ENCODE measurements at places on chromosomes 2 and 18.

- DNase-seq = no peak
These were observed 60.8 kb downstream of the EML4 start for GRCh38 chr2:42229949-42230348.

DNA sequence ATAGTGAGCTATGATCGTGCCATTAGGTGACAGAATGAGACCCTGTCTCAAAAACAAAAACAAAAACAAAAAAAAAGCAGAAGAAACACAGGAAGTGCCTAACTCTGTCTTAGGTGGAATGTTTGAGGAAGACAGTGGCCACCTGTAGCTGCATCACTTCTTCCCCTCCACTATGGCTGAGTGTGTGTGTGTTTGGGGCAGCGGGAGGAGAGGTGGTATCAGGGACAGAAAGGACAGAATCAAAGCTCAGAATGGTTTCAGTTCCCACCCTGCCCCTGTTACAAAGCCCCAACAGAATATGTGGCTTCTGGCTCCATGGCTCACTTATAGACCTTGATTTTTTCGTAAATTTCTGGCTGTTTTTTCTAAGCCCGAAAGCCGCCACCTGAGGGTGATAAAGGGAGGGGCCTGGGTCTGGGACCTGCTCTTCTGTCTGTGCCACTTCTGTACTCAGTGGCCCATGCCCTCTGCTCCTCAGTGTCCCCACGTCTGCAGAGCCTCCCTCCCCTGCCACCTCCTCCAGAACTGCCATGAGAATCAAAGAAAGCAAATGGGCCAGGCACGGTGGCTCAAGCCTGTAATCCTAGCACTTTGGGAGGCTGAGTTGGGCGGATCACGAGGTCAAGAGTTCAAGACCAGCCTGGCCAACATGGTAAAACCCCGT lies 27.4 kb downstream of the SERTAD2 start:
- no peak for DNase-seq

DNA sequence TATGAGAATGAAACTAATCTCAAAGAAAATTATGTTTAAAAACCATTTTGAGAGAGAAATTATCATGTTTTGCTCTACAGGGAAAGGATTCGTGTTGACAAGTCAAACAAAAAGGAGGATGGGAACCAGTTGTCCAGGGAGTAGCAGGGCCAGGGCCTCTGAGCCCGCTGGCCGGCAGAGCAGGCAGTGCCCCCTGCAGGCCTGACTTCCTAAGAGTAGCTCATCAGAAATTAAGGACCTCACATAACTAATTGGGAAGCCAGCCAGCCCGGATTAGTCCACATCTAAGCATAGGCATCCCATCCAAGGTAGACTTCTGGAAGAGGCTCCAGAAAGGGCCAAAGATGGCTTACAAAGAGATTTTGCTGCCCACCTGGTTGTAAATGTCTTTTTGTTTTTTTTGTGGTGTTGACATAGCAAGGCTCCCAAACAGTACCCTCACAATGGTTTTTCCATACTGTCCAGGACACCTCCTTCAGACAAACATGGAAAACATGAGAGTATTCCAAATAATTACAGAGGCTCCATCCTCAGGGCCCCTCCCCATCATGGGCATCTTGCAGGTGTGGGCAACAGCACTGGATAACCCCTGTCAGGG lies 241.2 kb upstream of the TANK start:
- DNase-seq = no peak

GRCh38 chr2:9694661-9695234 lies 64.0 kb upstream of the YWHAQ start:
- DNase-seq = no peak

DNA sequence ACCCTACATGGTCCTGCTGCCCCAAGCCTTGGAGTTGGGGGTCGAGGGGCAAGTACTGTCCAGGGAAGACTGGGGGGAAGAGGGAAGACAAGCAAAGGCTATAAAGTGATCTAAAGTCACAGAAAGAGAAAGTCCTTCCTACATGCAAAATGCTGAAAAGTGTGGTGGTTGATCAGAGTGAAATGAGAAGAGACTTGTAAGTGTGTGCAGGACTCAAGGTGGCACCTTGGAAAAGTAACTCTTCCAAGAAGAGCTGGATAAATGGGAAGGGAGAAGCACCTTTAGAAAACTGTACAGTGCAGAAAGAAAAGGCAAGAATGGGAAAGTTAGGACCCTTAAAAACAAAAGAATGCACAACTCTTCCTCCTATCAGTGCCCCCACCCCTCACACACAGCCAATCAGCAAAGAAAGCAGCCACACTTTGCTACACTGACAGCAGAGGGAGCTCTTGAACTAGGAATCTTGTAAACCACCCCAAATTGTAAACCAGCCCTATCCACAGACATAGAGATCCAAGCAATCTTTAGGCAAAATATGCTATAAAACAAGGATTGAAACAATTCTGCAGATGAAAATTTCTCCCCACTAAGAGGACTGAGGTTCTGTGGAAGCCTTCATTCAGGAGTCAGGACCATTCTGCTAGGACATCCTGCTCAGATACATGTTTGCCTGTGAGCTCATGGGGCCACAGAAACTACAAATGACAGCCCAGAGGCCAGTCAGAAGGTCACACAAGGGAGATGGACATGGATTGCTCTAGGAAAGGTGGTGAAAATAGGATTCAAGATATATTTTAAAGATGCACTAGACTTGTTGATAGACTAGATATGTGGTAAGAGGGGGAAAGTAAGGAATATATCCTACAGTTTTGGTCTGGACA lies 146.4 kb downstream of the FTCDNL1 start:
- DNase-seq = peak; percentile 29

DNA sequence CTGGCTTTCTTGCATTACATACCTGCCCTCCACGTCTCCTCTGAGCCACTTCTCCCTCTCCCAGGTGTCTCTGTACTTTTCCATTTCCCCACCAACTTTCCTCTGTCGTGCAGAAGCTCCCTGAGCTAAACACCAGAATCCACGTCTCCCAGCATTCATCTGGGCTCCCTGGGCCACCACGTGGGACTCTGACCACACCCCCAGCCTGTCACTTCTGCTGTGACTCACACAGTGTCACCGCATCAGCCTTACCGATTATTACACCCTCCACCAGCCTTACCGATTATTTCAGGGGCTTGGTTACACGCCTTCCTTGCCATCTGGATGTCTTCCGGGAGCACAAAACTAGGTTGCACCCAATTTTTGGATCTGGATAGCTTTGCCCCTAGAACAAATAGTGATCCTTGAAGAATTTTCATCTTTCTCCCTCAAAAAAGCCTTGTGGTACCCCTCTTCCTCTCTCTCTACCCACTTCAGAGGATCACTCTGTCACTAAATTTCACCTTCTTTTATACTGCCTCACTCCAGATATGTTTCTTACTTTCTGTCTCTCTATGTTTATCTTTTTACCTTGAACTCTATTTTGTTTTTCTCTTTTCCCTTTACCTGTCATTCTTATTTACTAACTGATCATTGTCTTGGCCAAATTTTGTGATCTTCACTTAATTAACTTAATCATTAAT lies 136.9 kb upstream of the CAB39 start:
- no peak for DNase-seq

- no peak for DNase-seq
These were observed 233.8 kb upstream of the SPRED2 start for GRCh38 chr2:65666156-65666725.
